ENCODE measurements at places on chromosomes 12 and 14. TPM values are rescaled to one million over a fixed set of nuclear protein-coding genes. Genes with fewer than 3 reads are reported as not detected.
A peak's percentile ranks its signal among the peaks of the same experiment; 100 is the strongest.

Gene TMED10
- 26.6 TPM for total RNA-seq

Gene KRT80
- 0.37 TPM for total RNA-seq

Gene CARMIL3
- total RNA-seq, result 0.18 TPM

DNA sequence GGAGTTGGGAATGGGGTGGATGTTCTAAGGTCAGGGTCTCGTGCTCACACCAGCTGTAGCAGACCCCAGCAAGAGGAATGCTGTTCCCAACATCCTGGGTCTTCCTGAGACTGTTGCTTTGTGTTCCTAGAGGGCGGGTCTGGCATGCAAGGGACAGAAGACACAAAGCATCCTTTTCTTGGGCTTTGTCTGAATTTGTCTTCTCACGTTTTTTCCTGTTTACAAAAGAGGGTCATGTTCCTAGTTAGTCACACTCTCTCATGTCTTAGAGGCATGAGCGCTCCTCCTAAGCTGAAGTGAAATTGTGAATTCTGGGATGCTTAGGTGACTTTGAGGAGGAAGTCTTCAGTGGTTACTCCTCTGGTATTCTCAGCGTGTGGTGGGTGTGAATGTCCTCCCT, 9.6 kb upstream of the TAMALIN start:
- no peaks in the 10 kb centered on the region for H3K27me3 ChIP-seq
- no peak for DNase-seq
- H3K36me3 ChIP-seq, result peaks cover 20% of the 10 kb centered on the region
- H3K4me3 ChIP-seq, result no peak overlapping the region

- H3K4me3 ChIP-seq, result no peak overlapping the region
- H3K36me3 ChIP-seq, result no peaks in the 10 kb centered on the region
- no peak overlapping the region for H3K27ac ChIP-seq
- no peak for DNase-seq
- no peaks in the 10 kb centered on the region for H3K4me1 ChIP-seq
- H3K27me3 ChIP-seq, result no peaks in the 10 kb centered on the region
Observed at GRCh38 chr12:107593713-107594381, 91.8 kb upstream of the PWP1 start.

- H3K27ac ChIP-seq, result peak overlapping the region; percentile 67
- DNase-seq, result peak; percentile 74
- peak overlapping the region; percentile 60 for H3K4me3 ChIP-seq
Observed at GRCh38 chr12:57726151-57726883, 12.2 kb downstream of the AGAP2 start.

- H3K36me3 ChIP-seq, result peaks cover 14% of the 10 kb centered on the region
- H3K4me1 ChIP-seq, result peaks cover 38% of the 10 kb centered on the region
- DNase-seq, result no peak
- no peak overlapping the region for H3K4me3 ChIP-seq
- peak overlapping the region; percentile 49 for H3K27ac ChIP-seq
Observed at GRCh38 chr14:101820283-101820798, 58.8 kb downstream of the PPP2R5C start.

- no peak for DNase-seq
- H3K27ac ChIP-seq, result no peak overlapping the region
- no peaks in the 10 kb centered on the region for H3K27me3 ChIP-seq
- H3K4me1 ChIP-seq, result no peaks in the 10 kb centered on the region
- H3K36me3 ChIP-seq, result no peaks in the 10 kb centered on the region
Observed at GRCh38 chr14:95023115-95023514, 134.2 kb downstream of the DICER1 start.

- peaks cover 16% of the 10 kb centered on the region for H3K4me1 ChIP-seq
- no peaks in the 10 kb centered on the region for H3K27me3 ChIP-seq
- H3K36me3 ChIP-seq, result no peaks in the 10 kb centered on the region
- no peak for DNase-seq
- H3K4me3 ChIP-seq, result no peak overlapping the region
Observed at GRCh38 chr14:103604620-103605019, 24.4 kb upstream of the KLC1 start.
